Stomach (tissue), 19 donors: ENCODE measurements at places on chromosomes 7 and 10. TPM values are rescaled to one million over a fixed set of nuclear protein-coding genes. Genes with fewer than 3 reads are reported as not detected.

DNA sequence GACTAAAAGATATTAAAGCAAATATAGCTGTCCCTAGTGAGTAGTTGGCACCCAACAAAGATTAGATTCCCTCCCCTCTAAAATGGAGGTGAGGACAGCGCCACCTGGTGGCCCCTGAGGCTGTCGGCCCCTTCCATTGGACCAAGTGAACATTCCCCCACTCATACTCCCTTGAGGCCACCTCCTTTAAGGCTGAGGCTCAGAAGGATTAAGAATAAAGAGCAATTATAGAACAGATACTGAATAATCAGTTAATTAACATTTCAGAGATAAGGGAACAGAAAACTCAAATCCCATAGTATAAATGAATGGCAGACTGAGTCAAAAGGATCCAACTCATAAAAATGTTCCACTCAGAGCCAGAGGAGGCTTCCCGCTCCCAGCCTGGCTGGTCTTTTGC is 130.4 kb upstream of the GHITM start:
- H3K4me1 ChIP-seq, result no peaks in the 10 kb centered on the region
- no peaks in the 10 kb centered on the region for H3K36me3 ChIP-seq
- H3K27ac ChIP-seq, result no peak overlapping the region

PLPP4 gene
- polyA plus RNA-seq, result not detected

GRCh38 chr7:5237286-5237685 is 45.5 kb upstream of the SLC29A4 start:
- peaks cover 12% of the 10 kb centered on the region for H3K36me3 ChIP-seq
- peaks cover 26% of the 10 kb centered on the region for H3K4me1 ChIP-seq

GRCh38 chr7:151311294-151311864 is 30.2 kb upstream of the NUB1 start:
- no peak overlapping the region for H3K4me3 ChIP-seq
- peaks cover 28% of the 10 kb centered on the region for H3K27me3 ChIP-seq
- peaks cover 17% of the 10 kb centered on the region for H3K4me1 ChIP-seq

DNA sequence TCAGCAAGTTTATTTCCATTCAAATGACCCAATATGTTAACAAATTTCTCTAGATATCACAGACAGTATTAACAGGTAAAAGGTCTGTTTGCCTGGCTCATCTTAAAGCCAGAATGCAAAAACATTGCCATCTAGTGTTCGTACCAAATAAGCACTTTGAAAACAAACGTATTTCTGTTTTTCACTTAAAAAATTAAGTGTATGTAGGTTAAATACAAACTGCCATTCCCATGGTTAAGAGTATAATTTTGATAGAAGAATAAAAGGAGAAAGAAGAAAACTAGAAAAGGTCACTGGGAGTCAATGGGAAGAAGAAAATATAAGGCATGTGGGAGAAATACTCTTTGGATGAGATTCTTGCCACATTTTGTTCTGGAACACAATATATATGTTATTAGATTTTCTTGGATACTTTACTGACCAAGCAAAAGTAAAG is 51.0 kb downstream of the ORC5 start:
- no peaks in the 10 kb centered on the region for H3K27me3 ChIP-seq
- H3K27ac ChIP-seq, result no peak overlapping the region
- no peak for DNase-seq
- no peak overlapping the region for H3K4me3 ChIP-seq

CALCR gene
- polyA plus RNA-seq, result not detected

DNA sequence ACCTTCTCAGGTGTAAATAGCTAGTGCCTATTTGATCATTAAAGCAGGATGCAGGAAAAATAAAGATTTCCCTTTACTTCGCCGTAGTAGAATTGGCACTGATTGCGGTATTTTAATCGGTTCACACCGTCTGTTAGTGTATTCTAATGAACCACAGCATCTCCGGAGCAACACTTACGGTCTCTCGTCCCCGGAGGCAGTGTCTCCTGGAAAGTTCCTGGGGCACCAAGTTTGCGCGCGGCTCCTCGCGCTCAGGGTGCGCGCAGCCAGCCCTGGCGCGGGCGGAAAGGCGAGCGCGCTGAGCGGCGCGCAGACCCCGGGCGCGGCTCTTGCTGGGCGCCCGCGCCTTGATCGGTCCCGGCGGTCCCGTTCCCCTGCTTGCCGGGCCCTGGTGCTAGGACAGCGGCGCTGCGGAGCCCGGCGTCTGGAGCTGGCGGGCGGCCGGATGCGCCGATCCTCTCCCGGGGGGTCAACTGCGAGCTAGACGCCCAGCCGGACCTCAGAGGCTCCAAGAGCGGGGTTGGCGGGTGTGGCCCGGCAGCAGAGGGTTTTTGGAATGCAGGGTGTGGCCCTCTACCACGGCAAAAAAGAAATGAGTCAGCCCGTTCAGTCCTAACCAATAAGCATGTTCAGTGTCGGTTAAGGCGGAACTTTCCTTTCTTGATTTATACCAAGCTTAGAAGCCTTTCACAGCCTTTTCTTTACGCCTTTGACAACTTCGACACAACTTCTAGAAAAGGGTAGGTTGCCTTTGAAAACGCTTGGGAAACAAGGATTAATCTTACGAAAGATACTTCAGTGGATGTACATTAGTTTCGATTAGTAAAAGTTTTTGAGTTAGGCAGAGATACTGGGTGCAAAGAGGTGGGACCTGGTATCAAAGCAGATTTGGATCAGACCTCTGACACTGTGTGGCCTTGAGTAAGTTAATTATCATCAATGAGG is 166.8 kb upstream of the ASAH2 start:
- peaks cover 19% of the 10 kb centered on the region for H3K4me1 ChIP-seq
- H3K27me3 ChIP-seq, result no peaks in the 10 kb centered on the region
- H3K27ac ChIP-seq, result peak overlapping the region; percentile 84

HMX3 gene
- polyA plus RNA-seq, result not detected

PKD2L1 gene
- not detected for polyA plus RNA-seq

- DNase-seq, result no peak
- H3K4me3 ChIP-seq, result no peak overlapping the region
- peaks cover 24% of the 10 kb centered on the region for H3K4me1 ChIP-seq
- H3K27me3 ChIP-seq, result no peaks in the 10 kb centered on the region
- H3K36me3 ChIP-seq, result peaks cover 99% of the 10 kb centered on the region
Observed at GRCh38 chr7:100685049-100685605, 8.9 kb downstream of the GIGYF1 start.

DBF4 gene
- 4.1 TPM for polyA plus RNA-seq

WDR86 gene
- 4.1 TPM for polyA plus RNA-seq

ANKRD30A gene
- polyA plus RNA-seq, result not detected

- no peaks in the 10 kb centered on the region for H3K27me3 ChIP-seq
- peaks cover 58% of the 10 kb centered on the region for H3K4me1 ChIP-seq
- DNase-seq, result peak; percentile 54
- H3K27ac ChIP-seq, result peak overlapping the region; percentile 57
- H3K36me3 ChIP-seq, result peaks cover 72% of the 10 kb centered on the region
- no peak overlapping the region for H3K4me3 ChIP-seq
Observed at GRCh38 chr7:66150471-66150870, 35.8 kb downstream of the CRCP start.

KNDC1 gene
- 0.46 TPM for polyA plus RNA-seq

DNA sequence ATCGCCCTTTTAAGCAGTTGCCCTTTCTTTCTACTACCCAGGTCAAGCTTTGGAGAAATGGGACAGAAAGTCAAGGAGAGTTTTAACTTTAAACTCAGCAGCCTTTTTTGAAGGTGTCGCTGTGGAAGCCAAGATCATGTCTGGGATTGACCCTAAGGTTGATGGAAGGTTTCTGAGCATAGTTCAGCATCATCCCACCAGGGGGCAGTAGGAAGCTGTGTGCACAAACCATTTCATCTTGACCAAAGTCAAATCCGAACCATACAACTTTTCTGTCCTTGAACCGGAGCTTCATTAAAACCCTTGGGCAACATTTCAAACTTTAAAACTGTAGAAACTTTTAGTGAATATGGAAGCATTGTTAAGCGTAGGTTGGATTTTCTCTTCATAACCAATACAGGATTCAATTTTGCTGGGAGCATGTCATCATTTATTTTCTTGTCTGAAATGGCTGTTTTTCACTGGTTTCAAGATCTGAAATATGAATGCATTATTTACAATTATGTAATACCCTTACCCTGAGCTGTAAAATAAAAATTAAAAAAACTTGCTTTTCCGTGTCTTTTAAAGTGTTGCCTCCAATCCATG is 214.4 kb upstream of the KIAA1217 start:
- peak; percentile 74 for DNase-seq
- H3K4me3 ChIP-seq, result no peak overlapping the region
- no peaks in the 10 kb centered on the region for H3K36me3 ChIP-seq
- no peaks in the 10 kb centered on the region for H3K27me3 ChIP-seq
- no peaks in the 10 kb centered on the region for H3K4me1 ChIP-seq
- H3K27ac ChIP-seq, result no peak overlapping the region

GRCh38 chr7:116075351-116076145 is 45.0 kb upstream of the TFEC start:
- H3K4me3 ChIP-seq, result no peak overlapping the region
- H3K36me3 ChIP-seq, result no peaks in the 10 kb centered on the region
- no peaks in the 10 kb centered on the region for H3K27me3 ChIP-seq
- H3K27ac ChIP-seq, result no peak overlapping the region

DNA sequence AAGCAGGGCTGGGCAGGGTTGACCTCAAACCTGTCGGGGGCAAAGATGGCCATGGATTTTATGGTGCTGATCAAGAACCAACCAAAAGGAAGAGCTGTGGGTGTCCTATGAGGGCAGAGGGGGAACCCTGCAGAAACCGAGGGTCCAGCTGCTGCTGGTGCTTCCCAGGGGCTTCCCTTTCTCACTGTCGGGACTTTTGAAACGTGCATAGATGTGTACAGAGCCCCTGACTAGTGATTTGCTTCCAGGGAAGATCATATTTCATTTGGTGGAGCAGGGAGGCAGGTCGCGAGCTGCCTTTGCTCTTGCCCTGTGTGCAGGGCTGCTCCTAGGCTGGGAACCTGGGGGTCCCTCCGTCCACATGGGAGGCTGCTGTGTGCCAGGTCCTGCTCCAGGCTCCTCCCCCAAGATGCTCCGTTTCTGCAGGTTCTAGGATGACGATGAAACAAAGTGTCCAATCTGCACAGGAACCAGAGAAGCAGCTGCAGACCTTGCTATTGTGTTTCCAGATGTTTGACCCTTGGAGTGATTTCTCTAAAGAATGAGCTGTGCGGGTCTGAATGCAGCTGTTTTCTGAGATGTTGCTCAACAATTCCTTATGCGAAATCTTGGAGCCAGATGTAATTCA is 9.4 kb upstream of the INPP5A start:
- H3K27me3 ChIP-seq, result no peaks in the 10 kb centered on the region
- DNase-seq, result no peak
- H3K36me3 ChIP-seq, result no peaks in the 10 kb centered on the region
- no peak overlapping the region for H3K27ac ChIP-seq
- H3K4me3 ChIP-seq, result no peak overlapping the region

GRCh38 chr10:43982250-43982649 is 333.6 kb upstream of the ZNF32 start:
- H3K4me1 ChIP-seq, result no peaks in the 10 kb centered on the region
- H3K27ac ChIP-seq, result no peak overlapping the region
- H3K36me3 ChIP-seq, result no peaks in the 10 kb centered on the region
- DNase-seq, result no peak
- no peak overlapping the region for H3K4me3 ChIP-seq

GRCh38 chr7:142481548-142481947 is 223.7 kb upstream of the PRSS58 start:
- no peak for DNase-seq
- no peak overlapping the region for H3K27ac ChIP-seq
- no peaks in the 10 kb centered on the region for H3K36me3 ChIP-seq
- no peaks in the 10 kb centered on the region for H3K4me1 ChIP-seq

DNA sequence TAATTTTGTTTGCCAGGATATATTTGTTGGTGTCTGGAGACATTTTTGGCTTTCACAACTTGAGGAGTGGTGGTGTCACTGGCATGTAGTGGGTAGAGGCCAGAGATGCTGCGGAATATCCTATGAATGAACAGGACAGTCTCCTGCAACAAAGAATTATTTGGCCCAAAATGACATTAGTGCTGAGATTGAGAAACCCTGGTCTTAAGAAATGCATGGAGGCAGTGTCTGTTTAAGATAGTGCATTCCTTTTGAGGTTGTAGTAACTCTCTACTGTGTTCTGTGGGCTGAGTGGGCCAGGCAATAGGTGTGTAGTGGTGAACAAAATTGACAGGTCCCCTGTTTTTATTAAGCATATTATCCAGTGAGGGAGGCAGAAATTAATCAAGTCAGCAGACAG is 165.5 kb downstream of the CDK14 start:
- no peaks in the 10 kb centered on the region for H3K27me3 ChIP-seq
- peaks cover 12% of the 10 kb centered on the region for H3K4me1 ChIP-seq
- no peak overlapping the region for H3K4me3 ChIP-seq
- no peak overlapping the region for H3K27ac ChIP-seq

- peaks cover 65% of the 10 kb centered on the region for H3K4me1 ChIP-seq
- H3K27me3 ChIP-seq, result peaks cover 7% of the 10 kb centered on the region
- no peaks in the 10 kb centered on the region for H3K36me3 ChIP-seq
- peak overlapping the region; percentile 71 for H3K4me3 ChIP-seq
Observed at GRCh38 chr7:80136261-80137055, 1.8 kb downstream of the GNAI1 start.

CCDC7 gene
- polyA plus RNA-seq, result 13.9 TPM

DNA sequence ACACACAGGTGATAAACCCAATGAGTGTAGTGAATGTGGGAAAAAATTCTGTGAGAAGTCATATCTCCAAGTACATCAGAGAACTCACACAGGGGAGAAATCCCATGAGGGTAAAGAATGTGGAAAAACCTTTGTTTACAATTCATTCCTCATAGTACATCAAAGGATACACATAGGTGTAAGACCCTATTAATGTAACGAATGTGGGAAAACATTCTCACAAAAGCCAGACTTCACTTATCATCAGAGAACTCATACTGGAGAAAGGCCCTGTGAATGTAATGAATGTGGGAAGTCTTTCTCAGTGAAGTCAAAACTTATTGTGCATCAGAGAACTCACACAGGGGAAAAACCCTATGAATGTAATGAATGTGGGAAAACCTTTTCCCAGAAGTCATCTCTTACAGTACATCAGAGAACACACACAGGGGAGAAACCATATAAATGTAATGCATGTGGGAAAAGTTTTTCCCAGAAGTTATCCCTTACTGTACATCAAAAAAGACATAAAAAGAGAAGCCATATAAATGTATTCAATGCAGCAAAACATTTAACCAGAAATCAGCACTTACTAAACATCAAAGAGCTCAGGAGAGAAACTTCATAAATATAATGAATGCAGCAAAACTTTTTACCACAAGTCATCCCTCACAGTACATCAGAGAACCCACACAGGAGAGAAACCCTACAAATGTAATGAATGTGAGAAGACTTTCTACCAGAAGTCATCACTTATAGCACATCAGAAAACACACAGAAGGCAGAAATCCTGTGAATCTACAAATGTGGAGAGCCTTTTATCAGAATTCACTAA is 49.8 kb downstream of the ZNF239 start:
- H3K36me3 ChIP-seq, result no peaks in the 10 kb centered on the region
- no peak overlapping the region for H3K27ac ChIP-seq
- no peaks in the 10 kb centered on the region for H3K27me3 ChIP-seq
- DNase-seq, result no peak
- no peak overlapping the region for H3K4me3 ChIP-seq

SPOCK2 gene
- polyA plus RNA-seq, result 2.7 TPM

PLEKHS1 gene
- 1.7 TPM for polyA plus RNA-seq

GRCh38 chr7:22675917-22676343 is 51.1 kb upstream of the IL6 start:
- H3K4me3 ChIP-seq, result no peak overlapping the region
- no peaks in the 10 kb centered on the region for H3K36me3 ChIP-seq
- no peaks in the 10 kb centered on the region for H3K27me3 ChIP-seq
- peak; percentile 19 for DNase-seq
- no peak overlapping the region for H3K27ac ChIP-seq
